ENCODE measurements at places on chromosomes 2 and 18.

GRCh38 chr2:208793434-208793833 lies 386.8 kb downstream of the PTH2R start:
- DNase-seq, result no peak

GRCh38 chr2:225156853-225157451 lies 114.7 kb upstream of the DOCK10 start:
- DNase-seq, result no peak

GRCh38 chr2:3476321-3476984 lies 42.9 kb downstream of the ADI1 start:
- DNase-seq, result no peak

DNA sequence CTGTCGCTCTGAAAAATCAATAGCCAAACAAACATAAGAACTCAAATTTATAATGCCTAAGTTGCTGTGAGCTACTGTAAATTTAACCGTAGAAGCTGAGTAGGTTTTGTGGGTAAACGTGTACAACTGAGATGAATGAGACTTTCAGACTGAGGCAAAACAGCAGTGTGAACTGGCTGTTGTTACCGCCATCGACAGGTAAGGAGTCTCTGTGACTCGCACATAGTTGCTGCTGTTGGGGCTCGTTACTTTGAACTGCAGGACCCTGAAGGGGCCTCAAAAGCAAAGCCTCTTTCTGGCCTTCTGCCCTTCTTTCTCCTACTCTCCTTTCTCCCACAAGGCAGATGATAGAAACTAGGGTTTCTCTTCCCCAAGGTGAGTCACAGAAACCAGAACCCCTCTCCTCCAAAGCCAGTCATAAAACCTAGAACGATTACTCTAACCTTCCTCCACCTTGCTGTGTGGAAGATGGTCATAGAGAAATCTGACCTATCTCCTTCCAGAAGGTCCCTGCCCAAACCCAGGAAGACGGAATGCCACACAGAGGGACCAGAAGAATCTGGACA lies 101.2 kb downstream of the DLGAP1 start:
- DNase-seq, result no peak

DNA sequence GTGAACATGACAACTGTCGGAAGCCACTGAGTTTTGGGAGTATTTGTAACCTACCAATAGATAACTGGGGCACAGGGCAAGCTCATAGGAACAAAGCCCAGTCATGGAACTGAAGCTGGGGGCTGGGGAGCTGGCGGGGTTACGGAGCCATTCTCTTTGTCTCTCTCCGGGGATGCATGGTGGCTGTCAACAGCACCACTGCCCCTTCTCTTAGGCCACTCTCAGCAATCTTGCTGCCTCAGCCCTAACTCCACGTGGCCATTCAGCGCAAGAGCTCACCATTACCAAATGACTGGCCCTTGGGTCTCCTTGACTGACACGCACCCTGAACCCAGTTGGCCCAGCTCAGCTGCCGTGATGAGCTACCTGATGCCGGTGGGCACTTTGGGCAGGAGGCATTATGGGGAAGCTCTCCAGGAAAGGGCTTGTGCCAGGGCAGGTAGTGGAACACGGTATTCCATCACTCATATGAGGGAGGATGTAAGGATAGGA lies 33.6 kb upstream of the ODC1 start:
- no peak for DNase-seq

GRCh38 chr2:11329776-11330175 lies 14.7 kb downstream of the ROCK2 start:
- DNase-seq, result no peak

DNA sequence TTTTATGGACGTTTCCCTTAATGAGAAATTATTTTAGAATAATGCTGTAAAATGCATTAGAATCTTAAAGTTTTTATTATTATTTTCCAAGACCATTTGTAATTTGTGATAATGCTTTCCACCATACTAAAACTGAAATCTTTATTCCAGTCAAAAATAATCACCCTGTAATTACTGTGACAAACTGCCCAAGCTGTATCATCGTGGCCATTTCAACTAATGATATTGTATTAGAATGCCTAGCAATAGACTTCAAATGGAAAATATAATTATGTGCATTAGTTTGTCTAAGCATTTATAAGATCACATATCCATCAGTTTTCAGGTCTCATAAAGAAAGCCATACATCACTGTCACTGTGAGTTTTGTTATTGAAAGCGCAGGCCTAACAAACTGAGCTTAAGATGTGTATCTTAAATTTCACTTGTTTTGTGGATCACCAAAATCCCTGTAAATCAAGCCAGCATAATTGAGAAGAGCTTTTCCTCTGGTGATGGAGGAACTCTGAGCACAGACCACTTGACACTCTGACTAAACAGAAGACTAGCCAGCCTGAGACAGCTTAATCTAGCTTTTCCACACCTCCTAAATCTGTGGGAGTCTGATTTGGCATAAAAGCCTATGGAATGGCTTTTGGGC lies 1312.2 kb upstream of the ACVR2A start:
- DNase-seq, result no peak

GRCh38 chr2:101007415-101008345 lies 5.6 kb downstream of the RPL31 start:
- no peak for DNase-seq

- no peak for DNase-seq
Observed at GRCh38 chr2:18182861-18183260, 304.4 kb downstream of the KCNS3 start.

DNA sequence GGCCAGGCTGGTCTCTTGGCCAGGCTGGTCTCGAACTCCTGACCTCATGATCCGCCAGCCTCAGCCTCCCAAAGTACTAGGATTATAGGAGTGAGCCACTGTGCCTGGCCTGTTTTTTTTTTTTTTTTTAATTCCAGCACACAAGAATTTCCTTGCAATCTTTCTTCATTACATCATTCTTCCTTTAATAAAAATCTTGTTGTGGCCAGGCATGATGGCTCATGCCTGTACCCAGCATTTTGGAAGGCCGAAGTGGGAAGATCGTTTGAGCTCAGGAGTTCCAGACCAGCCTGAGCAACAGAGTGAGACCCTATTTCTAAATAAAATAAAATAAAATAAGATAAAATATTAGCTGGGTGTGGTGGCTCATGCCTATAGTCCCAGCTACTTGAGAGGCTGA lies 21.4 kb upstream of the PLEKHM3 start:
- no peak for DNase-seq

- no peak for DNase-seq
Observed at GRCh38 chr2:124053796-124054195, 28.7 kb downstream of the CNTNAP5 start.

DNA sequence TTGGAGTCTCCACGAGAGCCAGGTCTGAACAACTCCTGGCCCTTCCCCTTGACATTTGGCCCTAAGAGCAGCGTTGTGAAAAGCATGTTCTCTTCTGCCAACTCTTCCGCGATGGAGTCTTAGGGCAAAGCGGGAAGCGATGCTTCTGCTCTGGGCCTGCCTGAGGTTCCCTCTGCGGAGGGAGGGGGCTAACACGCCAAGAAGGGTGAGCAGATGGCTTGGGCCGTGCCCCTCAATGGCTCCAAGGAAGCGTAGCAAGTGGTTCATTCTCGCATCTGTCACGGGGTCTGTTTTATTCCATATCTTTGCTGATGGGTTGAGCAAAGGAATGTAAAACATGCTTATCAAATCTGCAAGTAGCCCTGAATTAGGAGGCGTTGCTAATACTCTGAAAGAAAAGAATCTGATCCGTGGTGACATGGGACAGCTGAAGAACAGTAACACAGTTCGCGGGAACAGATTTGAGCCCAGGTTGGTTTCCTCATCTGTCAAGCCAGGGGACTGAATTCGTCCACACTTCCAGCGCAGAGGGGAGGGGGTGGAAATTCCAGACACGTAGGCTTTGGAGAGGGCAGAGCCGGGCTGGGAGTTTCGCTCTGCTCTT lies 38.0 kb downstream of the DNMT3A start:
- DNase-seq, result no peak

GRCh38 chr2:143623231-143623908 lies 494.2 kb downstream of the ARHGAP15 start:
- no peak for DNase-seq

GRCh38 chr2:146701183-146701582 lies 1143.6 kb upstream of the ACVR2A start:
- DNase-seq, result no peak

DNA sequence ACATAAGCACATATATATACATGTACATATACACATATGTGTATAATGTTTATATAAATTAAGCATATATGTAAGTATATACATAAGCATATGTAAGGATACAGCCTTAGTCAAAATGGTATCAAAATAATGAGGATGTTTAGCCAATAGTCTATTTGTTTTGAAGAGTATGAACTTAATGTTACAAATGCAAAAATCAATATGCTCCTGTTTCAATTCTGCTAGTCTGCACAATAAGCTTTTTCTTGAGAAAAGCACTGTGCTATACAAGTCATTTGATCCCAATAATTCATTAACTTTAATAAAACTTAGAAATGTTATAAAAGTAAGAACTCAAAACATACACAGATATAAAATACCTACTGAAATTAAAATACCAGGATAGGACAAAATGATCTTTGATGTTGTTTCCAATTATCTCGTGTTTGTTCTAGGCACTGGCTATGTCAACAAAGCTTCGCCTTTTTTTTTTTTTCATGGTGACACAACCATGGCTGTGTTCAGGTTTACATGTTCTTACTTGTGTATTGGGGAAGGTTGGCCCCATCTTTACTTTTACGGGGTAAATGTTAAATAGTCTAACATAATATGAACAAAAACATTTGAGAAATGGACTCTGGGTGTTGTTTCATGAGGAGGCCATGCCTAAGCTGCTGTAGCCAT lies 271.1 kb upstream of the CDH19 start:
- DNase-seq, result no peak

- DNase-seq, result no peak
Observed at GRCh38 chr2:235343156-235343774, 150.6 kb upstream of the AGAP1 start.

DNA sequence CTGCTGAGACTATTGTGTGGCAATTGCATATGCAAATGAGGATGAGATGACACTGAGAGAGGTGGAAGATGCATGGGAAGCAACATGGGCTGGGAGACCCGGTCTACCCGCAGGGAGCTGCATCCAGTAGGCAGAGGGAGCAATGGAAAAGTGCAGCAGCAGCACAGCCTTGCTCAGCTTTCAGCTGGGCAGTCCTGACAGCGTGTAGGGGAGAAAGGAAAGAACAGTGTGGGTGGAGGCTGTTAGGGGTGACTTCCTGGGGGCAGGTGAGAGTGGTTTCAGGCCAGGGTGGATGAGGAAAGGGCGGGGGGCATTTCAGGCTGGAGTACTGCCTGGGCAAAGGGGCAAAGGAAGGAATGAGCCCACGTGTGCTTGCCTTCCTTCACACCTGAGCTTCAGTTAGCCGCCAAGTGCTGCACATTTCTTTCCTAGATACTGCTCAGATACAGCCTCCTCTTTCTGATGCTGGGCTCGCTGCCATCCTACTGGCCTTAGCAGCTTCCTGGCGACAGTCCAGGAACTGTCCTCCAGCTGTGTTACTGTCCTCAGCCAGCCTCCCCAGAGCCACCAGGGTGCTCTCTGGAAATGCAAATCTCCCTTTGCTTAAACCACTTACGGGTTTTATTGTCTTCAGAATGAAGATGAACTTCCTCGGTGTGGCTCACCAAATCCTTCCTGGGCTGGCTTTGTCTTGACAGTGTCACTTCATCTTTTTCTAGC lies 276.3 kb downstream of the TSN start:
- DNase-seq, result no peak

- DNase-seq, result no peak
Observed at GRCh38 chr2:108562274-108562673, 28.0 kb downstream of the LIMS1 start.

- DNase-seq, result no peak
Observed at GRCh38 chr2:118750959-118751565, 96.4 kb downstream of the EN1 start.

GRCh38 chr2:27572998-27573429 lies 9.8 kb upstream of the ZNF512 start:
- no peak for DNase-seq

DNA sequence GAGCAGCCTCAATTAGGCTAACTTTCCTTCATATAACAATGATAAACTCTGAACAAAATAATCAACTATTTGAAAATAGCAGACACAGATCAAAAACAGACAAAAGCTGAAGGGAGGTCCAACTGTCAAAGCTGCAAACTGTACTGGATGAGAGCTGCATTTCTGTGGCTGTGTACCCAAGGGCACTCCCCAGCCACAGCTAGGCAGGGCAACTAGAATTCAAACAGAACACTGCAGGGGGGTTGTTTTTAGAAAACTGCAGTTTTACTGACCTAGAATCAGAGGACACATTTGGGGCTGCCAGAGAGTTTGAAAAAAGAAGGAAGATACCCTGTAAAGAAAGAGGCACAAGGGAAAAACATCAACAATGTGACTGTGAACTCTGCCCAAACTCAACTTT lies 56.8 kb downstream of the SMAD2 start:
- DNase-seq, result no peak

Data from glomerular endothelial cell (primary cell).